ENCODE measurements at places on chromosomes 12 and 14.

- DNase-seq: no peak
Observed at GRCh38 chr12:67471810-67472209, 176.7 kb upstream of the DYRK2 start.

DNA sequence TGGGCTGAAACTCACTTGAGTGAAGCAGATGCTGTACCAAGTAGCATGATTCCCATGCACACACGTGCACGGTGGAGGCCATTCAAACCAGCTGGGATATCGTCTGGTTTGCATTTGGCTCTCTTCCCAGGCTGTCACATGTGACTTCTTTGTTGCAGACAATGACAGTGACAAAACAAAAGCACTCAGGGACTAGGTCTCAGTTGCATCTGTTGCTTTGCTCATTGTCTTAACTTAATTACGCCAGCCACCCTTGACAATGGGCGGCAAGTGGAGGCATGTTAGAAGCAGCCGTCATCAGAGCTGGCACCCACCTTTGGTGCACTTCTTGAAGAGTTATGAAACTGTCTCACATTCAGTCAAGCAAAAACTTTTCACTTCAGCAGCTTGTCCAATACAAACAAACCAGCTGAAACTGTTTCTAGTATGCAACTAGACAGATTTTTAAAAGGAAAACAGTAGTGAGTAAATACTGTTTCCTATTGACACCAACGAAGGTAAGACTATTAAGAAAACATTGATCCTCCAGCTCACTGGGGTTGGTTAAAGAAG, 74.3 kb downstream of the IGF1 start:
- DNase-seq: no peak

GRCh38 chr12:104453133-104453532, 3.6 kb upstream of the CHST11 start:
- no peak for DNase-seq

GRCh38 chr14:103897075-103897947, 30.9 kb upstream of the TDRD9 start:
- no peak for DNase-seq

DNA sequence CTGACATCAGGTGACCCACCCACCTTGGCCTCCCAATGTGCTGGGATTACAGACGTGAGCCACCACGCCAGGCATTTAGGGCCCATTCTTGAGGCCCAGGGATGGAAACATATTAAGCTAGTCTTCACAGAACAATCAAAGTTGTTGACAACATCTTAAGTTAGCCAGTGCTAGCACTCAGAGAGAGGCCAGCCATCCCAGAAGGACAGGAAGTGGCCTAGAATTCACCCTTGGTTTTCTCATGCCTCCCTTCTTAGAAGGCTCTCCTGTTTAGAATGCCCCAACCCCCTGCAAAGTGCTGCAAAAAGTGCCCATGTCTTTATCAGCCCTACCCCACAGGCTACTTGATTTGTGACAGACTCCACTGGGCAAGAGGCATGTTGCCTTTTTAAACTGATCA, 12.1 kb upstream of the OR6J1 start:
- no peak for DNase-seq

DNA sequence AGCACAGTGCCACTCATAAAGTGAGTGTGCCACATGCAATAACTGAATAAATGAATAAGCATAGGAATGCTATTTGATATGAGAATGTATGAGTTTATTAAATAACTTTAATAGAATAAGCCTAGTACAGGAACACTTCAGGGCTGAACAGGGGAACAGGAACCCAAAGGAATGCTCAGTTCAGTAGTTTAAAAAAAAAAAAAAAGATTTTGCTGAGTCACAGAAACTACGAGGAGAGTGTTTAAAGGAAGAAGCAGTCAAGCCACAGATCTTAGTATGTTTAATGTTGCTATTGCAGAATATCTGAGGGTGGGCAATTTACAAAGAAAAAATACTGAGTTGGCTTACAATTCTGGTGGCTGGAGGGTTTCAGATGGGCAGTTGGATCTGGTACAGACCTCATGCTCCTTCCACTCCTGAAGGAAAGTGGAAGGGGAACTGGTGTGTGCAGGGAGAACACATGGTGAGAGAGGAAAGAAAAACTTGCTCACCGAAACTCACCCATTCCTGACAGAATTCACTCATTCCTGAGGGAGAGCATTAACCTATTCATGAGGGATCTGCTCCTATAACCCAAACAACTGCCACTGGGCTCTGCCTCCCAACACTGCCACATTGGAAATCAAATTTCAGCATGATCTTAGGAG, 880.3 kb upstream of the MGAT4C start:
- no peak for DNase-seq

- DNase-seq: no peak
Observed at GRCh38 chr14:99360774-99361595, 89.0 kb upstream of the BCL11B start.

DNA sequence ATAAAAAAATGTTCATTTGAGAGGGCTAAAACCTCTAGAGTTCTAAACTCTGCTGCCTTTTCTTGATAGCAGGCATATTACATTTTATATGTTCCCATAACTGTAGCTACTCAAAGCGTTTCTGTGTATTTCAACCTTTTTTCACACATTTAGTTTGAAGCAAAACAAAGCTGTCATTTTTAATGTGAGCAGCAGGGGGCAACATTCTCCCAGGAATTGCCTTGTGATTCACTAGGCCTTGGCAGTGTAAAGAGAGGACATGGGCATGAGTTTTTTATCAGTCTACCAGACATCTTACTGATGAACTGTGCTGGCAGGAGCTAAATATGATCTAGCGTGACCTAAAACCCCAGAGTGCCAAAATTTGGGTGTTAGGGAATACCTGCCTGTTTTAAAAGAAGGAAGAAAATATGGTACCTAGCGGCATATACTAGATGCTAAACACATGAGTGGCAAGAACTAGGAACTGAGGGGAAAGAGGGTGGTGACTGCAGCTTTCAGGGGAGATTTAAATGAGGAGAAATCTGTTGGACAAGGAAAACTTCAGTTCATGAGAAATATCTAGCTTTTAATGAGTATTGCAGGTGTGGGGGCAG, 65.3 kb downstream of the IFT43 start:
- DNase-seq: peak; percentile 64

GRCh38 chr14:99679543-99679942, 4.6 kb upstream of the CYP46A1 start:
- DNase-seq: no peak

GRCh38 chr12:131261906-131262305, 308.2 kb downstream of the ADGRD1 start:
- no peak for DNase-seq

GRCh38 chr14:49966304-49966809, 73.5 kb downstream of the ARF6 start:
- DNase-seq: no peak

DNA sequence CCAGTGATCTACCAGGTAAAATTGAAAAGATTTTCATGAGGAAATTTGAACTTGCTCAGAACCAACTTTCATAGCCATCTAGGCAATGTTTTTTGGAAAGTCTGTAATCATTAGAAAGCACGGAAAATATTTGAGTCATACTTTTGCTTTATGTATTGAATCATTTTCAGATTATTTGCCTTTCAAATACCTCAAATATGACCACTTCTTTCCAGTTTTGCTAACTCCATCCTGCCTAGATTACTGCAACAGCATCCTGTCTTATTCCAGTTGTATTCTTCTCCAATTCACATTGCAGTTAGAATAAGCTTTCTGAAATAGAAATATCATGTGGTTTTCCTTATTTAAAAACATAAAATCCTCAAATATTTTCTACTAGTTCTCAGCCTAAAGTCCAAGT, 239.8 kb upstream of the FAR2 start:
- no peak for DNase-seq

DNA sequence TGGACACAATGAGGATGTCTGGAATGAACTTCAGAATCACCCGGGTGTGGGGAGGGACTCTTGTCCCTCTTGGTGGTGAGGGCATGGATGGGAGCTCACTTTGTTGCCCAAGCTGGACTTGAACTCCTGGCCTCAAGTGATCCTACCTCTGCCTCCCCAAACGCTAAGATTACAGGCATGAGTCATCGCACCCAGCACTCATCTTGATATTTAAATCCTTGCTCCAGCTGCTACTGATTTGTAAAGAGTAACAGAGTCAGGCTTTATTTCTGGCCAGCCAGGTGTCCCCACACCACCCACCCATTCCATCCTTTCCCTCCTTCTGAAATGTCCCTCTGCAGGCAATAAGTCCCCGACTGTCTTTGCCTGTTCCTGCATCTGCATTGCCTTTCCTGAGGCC, 4.9 kb downstream of the DDX54 start:
- no peak for DNase-seq

- DNase-seq: no peak
Observed at GRCh38 chr12:124720004-124720680, 143.5 kb downstream of the SCARB1 start.

DNA sequence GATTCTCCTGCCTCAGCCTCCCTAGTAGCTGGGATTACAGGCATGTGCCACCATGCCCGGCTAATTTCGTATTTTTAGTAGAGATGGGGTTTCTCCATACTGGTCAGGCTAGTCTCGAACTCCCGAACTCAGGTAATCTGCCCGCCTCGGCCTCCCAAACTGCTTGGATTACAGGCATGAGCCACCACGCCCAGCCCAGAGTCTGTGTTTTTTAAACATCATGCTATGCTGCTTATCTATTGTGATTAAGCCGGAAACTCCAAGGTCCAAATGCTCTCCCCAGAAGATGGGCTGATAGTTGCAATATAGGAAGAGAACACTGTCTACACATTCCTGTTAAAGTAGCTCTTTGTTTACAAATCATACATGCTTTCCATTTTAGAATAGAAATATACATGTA, 30.5 kb upstream of the MAX start:
- DNase-seq: no peak

GRCh38 chr12:106750524-106750923, 24.0 kb upstream of the RIC8B start:
- no peak for DNase-seq

DNA sequence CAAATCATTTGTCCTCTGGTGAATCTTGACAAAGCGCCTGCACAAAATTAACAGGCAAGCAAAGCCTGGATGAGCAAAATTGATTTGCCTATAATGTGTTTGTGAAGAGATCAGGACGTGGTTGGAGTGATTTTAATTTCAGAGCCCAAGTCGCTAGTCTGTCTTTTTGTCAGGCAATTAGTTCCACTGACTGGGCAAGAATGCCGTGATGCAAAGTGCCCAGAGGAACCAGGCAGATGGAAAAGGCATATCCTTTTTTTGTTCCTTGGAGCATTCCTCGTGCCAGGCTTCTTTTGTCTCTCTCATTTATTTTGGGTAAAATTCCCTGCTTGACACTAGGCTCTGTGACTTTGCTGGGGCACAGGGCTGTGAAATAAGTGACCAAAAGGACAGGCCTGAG, 65.9 kb upstream of the CCDC198 start:
- no peak for DNase-seq

DNA sequence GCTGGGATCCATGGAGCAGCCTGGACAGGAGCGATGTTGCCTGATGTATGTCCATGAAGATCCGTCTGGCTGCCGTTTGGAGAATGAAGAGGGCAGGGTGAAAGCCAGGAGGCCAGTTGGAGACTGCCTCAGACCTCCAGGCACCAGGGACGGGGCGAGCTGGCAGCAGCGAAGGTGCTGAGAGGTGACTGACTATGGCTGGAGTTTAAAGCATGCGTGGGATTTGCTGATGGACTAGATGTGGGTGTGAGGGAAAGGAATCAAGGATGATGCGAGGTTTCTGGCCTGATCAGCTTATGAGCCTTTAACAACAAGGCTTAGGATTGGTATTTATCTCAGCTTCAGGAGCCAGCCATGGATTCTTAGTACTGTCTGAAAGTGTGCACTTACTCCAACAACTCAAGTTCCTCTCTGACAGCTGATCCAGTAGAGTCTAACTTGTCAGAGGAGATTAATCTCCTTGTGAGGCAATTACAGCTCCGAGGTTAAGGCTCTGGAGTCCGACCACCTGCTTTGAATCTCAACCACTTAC, 49.4 kb downstream of the DYNC1H1 start:
- no peak for DNase-seq

DNA sequence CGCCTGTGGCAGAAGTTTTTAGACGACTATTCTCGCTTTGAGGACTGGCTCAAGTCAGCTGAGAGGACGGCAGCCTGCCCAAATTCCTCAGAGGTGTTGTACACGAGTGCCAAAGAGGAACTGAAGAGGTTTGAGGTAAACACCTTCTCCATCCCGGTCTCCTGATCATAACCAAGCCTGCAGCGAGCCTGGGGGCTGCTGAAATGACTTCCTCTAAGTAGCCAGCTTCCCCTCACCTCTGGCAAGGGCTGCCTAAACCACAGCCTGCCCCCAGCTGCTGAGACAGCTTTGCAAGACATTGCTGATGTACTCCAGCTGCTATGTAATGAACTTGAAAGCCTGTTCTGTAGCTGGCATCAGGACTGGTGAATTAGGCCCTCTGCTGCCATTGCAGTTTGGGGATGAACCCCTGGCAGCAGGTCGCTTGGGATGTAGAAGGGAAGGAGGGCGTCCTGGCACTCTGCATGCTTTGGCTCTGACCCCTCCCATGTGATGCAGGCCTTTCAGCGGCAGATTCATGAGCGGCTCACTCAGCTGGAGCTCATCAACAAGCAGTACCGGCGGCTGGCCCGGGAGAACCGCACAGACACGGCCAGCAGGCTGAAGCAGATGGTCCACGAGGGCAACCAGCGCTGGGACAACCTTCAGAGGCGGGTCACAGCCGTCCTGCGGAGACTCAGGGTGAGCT, 84.6 kb downstream of the ESR2 start:
- peak; percentile 65 for DNase-seq

DNA sequence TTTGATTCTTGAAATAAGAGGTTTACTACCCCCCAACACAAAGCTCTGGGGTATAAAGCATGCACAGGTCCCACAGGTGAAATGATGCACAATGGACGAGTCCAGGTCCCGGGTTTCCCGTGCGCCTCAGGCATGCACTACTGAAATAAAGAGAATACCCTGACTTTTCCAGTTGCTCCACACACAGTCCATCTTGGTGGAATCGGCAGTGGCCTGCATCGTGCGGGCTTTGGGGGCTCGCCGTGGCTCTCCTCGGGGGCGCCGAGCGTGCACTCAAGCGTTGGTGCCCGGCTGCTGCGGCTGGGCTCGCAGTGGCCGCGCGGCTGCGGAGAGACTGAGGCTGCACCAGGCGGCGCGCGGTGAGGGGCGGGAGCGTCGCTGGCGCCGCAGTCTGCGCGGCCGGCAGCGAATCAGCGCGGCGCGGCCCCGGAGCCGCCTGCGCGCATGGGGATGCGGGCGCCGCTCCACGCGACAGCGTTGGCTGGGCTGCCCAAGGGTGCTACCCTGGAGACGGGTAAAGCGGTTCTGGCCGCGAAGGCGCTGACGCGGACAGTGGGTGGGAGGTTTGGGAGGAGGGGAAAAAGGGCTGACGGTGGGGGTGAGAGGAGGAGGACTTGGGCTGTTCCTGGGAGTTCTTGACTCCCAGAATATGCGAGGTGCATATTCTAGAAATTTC, 53.8 kb upstream of the CCDC175 start:
- peak; percentile 80 for DNase-seq

DNA sequence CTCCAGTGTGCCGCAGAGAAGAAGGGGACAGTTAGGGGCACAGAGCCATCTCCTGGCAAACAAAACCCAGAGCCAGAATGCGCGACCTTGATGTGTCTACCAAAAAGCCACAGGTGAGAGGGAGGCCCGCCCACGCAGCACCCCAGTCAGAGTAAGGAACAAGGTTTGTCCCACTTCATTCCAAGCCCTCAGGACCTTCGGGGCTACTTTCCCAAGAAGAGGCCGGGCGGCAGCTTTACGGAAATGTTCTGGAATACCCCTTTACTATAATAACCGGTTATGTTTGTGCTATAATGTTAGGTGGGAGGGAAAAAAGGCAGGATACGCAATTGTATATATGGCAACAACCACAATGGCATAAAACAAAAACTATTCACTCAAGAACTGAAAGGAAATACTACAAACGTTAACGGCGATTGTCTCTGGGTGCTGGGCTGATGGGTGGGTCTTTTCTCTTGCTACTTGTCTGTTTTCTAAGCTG, 12.3 kb downstream of the CCDC88C start:
- peak; percentile 57 for DNase-seq
